ENCODE measurements at places on chromosomes 12 and 14.
A peak's percentile ranks its signal among the peaks of the same experiment; 100 is the strongest.

DNA sequence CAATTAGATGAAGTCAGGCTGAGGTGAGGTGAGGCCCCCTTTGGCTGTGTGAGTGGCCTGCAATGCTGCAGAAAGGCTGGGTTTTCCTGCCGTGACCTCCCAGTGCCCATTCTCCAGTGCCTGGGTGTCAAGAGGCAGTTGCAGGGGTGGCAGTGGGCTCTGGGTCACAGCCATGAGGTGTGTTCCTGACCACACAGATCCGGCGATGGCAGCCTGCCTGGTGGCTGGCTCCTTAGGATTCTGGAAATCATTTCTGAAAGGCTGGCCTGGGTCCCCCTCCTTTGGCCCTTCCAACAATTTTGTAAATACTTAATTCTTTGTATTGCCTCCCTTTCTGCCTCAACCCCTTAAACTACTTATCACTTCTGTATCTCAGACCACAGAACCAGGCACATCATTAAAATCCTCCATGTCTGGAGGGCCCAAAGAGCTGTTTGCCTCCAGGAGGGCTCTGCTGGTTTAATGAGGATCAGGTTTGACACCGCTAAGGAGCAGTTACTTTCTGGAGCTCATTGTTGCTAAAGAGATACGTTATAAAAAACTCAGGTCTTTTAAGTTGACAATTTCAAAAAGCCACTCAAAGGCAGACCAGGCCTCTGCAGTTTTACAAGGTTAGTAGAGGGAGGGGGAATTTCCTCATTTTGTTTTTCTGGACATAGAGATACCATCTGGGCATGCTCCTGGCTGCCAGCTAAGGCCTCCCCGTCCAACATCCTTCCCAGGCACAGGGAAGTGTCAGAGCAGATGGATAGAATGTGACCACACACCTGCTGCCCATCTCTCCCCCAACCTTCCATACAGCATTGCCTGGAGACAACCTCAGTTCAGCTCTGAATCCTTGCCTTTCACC lies 204.4 kb downstream of the FOXN3 start:
- peak; percentile 24 for DNase-seq

DNA sequence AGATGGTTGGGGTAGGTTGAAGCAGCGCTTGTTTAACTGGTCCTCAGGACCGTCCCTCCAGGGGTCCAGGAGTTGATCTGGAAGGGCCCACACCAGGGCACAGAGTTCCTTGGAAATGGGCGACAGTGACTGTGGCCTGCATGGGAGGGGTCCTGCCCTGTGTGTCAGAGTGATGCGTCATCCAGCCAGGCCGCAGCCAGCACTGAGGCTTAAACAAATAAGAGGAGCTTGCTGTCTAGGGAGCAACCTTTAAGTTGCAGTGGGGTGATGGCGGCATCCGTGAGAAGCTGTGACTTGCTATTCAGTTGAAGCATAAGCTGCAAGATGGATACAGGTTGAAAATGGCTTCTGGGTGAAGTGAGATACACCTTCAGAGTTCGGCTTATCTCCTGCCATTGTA lies 20.2 kb downstream of the DCAF4 start:
- no peak for DNase-seq

DNA sequence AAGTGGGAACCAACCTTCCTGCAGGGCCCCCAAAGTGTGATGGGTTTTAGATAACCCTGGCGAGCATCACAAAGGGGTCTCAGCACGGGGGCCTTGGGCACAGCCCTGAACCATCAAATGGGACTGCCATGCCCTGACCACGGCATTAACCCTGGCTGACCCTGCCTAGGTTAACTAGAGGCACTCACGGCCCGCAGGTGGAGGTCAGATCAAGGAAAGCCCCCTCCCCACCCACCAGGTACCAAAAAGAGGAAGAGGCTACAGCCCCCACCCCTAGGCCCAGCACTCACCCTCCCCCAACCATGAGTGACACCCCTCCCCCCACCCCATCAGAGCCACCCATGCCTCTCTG lies 42.5 kb downstream of the CCNK start:
- no peak for DNase-seq

DNA sequence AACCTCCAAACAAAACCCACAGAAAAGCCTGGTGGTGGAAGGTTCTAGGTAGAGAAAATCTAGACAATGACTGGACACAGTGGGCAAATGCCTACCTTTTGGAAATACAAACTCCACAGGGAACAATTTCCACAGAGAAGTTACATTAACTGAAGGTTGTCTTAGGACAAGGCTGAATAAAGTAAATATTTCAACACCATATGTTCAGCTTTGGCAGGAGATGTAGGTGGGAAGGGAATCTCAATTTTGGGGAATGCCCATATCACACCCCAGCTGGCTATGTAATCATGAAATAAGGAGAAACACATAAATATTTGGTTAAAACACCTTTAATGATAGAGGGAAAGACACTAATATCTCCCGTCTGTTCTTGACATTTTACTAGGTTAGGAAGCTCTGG lies 5.4 kb downstream of the SALL2 start:
- no peak for DNase-seq

- DNase-seq: no peak
Measured at GRCh38 chr14:58751788-58752187, 114.0 kb downstream of the DACT1 start.

- DNase-seq: no peak
Measured at GRCh38 chr14:104001003-104001402, 58.7 kb upstream of the RD3L start.

- DNase-seq: peak; percentile 60
Measured at GRCh38 chr12:47825173-47825639, 5.5 kb upstream of the HDAC7 start.

- peak; percentile 86 for DNase-seq
Measured at GRCh38 chr14:74913986-74914573, 9.0 kb downstream of the RPS6KL1 start.

GRCh38 chr14:63164108-63164683 lies 40.0 kb upstream of the RHOJ start:
- DNase-seq: no peak

DNA sequence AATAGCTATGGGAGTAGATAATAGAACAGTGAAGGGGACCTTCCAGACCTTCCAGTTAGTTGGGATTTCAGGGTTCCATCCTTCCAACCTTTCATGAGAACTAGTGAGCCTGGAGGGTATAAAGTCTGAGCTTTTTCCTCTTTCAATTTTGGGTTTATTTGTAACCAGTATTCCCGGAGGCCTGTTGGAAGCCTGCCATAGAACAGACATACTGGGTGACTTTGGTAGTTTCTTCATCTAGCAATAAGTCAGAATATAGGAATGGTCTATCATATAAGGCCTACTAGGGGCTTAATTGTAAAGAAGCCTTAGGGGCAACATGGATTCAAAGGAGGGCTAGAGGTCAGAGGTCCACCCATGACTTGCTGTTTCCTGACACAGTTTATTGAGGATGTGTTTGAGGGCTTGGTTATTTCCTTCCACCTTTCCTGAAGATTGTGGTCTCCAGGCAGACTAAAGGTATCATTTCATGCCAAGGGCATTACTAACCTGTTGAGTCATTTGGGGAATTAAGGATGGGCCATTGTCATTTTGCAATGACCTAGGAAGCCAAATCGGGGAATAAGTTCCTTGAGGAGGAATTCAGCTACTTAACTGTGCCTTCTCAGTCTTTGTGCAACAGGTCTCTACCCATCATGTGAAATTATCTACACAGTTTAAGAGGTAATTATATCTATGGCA lies 410.3 kb downstream of the SLC6A15 start:
- no peak for DNase-seq

DNA sequence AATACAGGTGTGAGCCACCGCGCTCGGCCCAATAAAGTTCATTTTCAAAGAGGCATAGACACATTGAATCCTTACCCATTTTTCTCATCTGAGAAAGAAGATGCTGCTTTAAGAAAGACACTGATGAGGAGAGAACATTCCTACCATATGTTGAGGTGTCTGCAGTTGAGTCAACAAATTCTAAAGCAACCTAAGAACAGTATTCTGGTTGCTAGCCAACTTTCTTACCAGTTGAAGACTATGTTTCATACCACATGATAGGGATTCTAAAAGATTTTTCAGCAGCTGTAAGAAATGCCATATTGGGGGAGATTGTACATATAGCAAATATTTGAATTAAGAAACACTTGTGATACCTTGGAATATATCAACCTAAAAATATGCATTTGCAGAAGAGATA lies 160.1 kb downstream of the SRGAP1 start:
- DNase-seq: no peak

DNA sequence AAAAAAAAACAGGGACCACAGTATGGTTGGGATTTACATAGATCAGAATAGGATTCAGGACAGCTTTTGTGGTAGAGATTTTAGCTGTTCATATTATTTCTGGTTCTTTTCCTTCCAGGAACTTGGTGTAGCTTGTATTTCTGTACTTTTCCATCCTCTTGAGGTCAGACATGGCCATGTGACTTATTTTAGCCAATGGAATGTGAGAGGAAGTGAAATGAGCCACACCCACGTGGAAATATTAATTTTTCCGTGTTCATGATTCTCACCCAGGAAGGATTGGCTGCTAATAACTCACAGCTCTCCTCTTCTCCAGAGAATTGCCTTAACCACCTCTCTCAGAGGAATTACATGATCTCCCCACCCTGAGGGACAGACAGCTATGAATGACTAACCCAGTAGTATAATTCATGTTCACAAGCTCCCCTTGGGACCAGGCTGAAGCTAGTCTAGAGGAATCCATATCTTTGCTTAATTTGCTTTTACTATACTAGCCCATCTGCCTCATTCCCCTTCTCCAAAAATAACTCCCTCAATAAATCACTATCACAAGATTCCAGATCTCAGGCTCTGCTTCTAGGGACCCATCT lies 340.4 kb downstream of the NUAK1 start:
- DNase-seq: no peak
